ENCODE measurements at places on chromosomes 7 and 10.

GRCh38 chr7:149495785-149496641 lies 1.6 kb downstream of the ZNF746 start:
- no peak for DNase-seq

GRCh38 chr10:8369666-8370065 lies 315.2 kb downstream of the GATA3 start:
- no peak for DNase-seq

- no peak for DNase-seq
These were observed 6.6 kb downstream of the YWHAG start for GRCh38 chr7:76352193-76352592.

GRCh38 chr10:78199759-78200158 lies 166.1 kb downstream of the RPS24 start:
- DNase-seq: no peak

- DNase-seq: no peak
These were observed 343.1 kb downstream of the PHTF2 start for GRCh38 chr7:78141522-78142281.

- DNase-seq: no peak
These were observed 1334.7 kb downstream of the REEP3 start for GRCh38 chr10:64855941-64856340.

DNA sequence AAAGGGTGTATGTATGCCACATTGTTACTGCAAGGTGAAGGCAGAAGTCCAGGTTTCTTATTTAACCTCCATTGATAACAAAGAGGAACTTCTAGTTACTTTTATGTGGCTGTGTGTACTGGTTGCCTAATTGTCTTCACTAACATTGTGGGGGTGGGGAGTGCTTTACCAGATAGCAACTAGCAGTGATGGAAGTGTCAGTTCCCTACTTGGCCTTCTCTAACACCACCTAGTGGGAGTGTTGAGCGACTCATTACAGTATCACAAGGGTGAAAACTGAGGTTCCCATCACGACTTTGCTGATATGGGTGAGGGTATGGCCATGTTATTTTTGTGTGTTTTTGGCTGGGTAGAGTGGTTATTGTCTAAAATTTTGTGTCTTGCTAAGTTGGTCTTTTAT lies 274.4 kb downstream of the THSD7A start:
- no peak for DNase-seq

GRCh38 chr10:86083206-86083605 lies 283.4 kb downstream of the GRID1 start:
- DNase-seq: no peak

DNA sequence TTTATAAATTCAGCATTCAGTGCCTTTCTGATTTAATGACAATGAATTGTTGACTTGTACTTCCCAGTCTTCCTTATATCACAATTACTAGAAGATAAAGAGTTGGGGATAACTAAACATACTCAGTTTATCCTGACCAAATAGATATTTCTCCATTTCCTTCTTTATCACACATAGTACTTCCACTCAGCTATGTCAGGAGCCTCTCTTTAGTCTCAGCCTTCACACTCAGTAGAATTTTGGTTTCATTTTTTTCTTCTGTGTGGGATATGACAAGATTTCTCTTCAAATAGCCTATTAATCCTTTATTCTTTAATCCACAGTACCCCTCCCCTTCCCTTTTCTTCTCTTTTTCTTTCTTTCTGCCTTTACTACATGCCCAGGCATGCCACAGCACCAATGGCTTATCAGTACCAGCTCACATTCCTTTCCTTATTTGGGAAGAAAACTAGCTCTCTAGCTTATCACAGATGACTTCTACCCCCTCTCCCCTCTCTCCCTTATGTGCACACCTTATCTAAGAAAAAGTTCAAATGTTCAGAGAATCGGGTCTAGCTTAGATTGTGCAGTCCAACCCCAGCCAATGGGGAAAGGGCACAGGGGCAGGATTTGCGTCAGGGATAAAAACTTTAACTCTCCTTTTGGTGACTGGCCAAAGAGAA lies 109.0 kb downstream of the PHF14 start:
- DNase-seq: no peak

GRCh38 chr7:149552799-149553198 lies 55.2 kb upstream of the ZNF746 start:
- DNase-seq: no peak

GRCh38 chr10:23379686-23380085 lies 35.1 kb upstream of the C10orf67 start:
- no peak for DNase-seq

DNA sequence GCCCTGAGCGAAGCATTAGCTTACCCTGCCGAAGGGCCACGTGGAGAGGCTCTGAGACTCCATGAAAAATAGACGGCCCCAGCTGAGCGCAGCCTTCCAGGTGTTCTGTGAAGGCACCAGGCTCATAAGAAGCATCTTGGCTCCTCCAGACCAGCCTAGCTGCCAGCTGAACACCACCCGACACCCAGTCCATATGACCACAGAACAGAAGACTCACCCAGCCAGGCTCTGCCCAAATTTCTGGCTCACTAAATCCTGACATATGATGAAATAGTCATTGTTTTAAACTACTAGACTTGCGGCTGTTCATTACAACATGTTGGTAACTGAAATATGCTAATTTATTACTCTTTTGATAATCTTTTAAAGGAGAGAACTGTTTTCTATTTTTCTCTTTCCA lies 99.5 kb upstream of the ABI1 start:
- no peak for DNase-seq

- DNase-seq: no peak
These were observed 50.4 kb upstream of the NFE2L3 start for GRCh38 chr7:26101361-26102151.

DNA sequence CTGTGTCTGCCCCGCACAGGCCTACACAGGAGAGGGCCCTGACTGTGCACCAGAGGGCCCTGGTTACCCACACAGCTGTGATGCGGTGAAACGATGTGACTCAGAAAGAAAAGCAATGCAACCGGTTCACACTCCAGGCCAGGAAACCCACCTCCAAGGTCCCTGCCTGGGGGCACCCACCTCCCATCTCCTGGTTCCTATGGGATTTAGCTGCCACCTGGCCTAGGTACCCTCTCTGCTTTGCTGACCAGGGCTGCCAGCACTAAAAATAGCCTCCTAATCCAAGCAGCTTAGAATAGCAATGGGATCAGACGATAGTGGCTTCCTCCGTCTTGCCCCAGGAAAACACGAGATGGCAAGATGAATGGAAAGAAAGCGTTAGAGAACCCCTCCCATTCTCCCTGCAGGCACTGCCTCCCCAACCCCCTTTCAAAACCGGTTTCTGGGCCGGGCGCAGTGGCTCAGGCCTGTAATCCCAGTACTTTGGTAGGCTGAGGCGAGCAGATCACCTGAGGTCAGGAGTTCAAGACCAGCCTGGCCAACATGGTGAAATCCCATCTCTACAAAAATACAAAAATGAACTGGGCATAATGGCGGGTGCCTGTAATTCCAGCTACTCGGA lies 12.4 kb downstream of the RBP3 start:
- no peak for DNase-seq

- no peak for DNase-seq
These were observed 5.2 kb downstream of the GRIFIN start for GRCh38 chr7:2471022-2471329.

DNA sequence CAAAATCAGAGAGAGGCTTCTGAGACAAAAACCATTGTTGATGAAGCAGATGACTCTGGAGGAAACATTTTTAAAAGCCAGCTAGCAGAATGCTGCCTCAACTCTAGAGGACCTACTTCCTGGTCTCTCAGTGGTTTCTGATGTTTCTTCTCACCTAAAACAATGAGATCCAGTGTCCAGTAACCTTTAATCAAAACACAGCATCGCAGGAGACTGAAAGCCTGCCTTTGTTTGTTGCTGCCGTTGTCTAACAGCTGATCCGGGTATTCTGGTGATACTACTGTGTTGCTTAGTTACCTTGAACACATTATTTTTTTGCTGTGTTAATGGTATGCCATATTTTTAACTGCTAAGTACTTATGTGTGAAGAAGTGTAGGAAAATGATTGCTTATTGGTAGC lies 70.9 kb downstream of the WIPF3 start:
- no peak for DNase-seq

DNA sequence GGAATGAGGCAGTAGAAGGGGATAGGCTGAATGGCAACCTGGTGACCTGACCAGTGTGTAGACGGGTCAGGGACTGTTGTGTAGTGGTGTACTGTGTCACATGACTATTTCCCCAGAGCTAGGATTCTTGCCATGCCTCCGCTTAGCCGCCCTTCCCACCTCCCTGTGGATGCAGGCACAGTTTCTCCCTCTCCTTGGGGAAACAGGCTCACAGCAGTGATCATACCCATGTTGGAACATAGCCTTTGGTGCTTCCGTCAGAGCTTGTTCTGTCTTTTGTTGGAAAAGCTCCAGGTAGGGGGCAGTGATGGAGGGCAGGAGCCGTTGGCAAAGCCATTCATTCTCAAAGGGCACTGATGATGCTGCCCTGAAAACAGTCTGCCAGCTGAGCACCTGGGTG lies 44.3 kb downstream of the OGDH start:
- no peak for DNase-seq

GRCh38 chr7:104240401-104240800 lies 32.6 kb upstream of the ORC5 start:
- no peak for DNase-seq

GRCh38 chr7:18538554-18539250 lies 43.2 kb downstream of the HDAC9 start:
- no peak for DNase-seq

GRCh38 chr10:121595806-121596688 lies 2.2 kb downstream of the FGFR2 start:
- no peak for DNase-seq

GRCh38 chr7:151076863-151077704 lies 3.5 kb downstream of the FASTK start:
- DNase-seq: no peak

DNA sequence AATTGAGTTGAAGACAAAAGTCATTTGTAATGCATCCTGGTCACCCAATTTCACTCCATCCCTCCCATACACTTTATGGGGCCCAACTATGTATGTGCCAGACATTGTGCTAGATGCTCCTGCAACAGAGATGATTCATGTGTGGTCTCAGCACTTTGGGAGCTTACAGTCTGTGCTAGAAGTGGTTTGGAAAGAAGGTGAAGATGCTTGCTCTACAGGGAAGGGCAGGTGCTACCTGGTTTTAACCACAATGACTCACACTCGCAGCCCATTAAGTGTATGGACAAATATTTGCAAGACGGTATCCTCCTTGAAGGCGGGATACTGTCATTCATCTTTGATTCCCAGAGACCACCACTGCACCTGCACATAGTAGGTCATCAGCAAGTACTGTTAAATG lies 257.6 kb downstream of the OTUD1 start:
- DNase-seq: no peak

GRCh38 chr7:116950889-116951351 lies 2.4 kb upstream of the ST7 start:
- no peak for DNase-seq

DNA sequence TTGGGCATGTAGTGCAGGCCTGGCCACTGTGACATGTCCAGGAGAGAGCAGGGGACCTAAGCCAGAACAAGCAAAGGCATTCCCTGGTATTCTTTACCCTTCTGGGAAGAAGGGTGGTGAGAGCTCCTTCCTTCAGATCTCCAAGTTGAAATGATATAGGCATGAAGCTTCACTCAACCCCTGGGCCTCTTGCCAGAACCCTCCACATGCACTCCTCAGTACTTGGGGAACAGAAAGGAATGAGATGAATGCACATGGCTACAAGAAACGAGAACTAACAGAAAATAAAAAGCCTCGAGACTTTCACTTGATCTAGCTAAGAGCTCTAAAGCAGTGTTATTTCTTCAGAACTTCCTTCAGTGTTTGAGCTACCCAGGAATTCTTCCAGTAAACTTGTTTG lies 262.2 kb downstream of the ETV1 start:
- no peak for DNase-seq

GRCh38 chr7:116194115-116194514 lies 16.2 kb upstream of the TES start:
- DNase-seq: no peak

GRCh38 chr7:46155367-46155766 lies 234.3 kb upstream of the IGFBP3 start:
- DNase-seq: no peak

GRCh38 chr10:62244088-62244487 lies 24.6 kb downstream of the RTKN2 start:
- no peak for DNase-seq

DNA sequence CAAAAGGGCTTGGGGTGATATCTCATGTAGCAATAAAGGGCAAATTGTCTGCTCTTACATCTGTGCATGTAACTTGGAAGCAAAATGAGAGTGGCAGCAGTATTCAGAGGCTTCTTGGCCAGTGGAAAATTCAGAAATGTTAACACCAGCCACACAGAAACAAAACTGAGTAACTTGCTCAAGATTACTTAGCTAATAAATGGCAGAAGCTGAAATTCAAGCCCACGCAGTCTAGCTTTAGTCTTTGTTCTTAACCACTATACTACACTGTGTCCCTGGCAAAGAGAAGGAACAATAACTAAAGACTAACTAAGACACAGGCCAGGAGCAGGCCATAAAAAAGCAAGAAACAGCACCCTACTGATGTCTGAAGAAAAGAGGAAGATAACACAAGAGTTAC lies 185.9 kb upstream of the ASAH2 start:
- no peak for DNase-seq

GRCh38 chr10:31290386-31290785 lies 28.6 kb upstream of the ZEB1 start:
- DNase-seq: no peak

DNA sequence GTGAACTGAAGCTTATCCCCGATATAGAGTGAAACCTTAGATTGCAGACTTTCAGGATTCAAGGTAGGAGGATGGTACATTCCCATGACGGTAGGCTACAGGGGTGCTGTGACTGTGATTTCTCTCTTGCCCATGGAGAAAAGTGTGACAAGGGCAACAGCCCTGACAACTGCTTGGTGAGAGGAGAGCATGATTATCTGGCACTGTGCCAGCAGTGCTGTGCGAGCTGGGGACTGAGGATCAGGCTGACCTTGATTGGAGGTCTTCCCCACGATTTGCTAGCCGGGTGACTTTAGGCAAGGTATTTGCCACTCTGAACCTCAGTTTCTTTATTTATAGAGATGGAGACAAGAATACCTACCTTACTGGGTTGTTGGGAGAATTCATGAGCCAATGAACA lies 229.5 kb downstream of the PTEN start:
- DNase-seq: no peak

DNA sequence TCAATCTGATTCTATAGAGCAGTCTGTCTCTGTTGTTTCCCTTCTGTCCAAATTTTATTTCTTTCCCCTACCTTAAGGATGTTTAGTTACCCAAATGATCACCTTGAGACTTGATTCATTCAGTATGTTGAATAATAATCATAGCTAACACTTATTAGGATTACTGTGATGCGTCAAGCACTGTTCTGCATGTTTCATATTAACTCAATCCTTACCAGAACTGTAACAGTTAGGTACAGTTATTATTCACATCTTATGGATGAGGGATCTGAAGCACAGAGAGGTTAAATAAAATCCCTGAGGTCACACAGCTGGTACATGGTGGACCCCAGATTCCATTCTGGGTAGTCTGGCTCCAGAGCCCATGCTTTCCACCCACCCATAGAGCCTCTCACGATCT lies 97.9 kb upstream of the SAMD8 start:
- DNase-seq: no peak

DNA sequence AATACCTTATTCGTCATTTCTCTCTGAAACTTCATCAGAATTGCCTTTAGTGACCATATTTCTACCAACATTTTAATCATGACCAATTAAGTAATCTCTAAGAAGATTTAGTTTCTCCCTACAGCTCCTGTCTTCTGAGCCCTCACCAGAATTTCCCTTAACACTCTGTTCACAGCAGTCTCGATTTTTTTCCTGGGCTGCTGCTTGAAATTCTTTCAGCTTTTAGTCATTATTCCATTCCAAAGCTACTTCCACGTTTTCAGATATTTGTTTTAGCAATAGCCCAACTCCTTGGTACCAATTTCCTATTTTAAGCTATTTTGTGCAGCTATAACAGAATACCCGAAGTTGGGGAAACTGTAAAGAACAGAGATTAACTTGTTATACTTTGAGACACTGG lies 192.4 kb upstream of the DKK1 start:
- no peak for DNase-seq

Data from SK-N-MC (cell line).